ENCODE measurements at places on chromosomes 12 and 14.

DNA sequence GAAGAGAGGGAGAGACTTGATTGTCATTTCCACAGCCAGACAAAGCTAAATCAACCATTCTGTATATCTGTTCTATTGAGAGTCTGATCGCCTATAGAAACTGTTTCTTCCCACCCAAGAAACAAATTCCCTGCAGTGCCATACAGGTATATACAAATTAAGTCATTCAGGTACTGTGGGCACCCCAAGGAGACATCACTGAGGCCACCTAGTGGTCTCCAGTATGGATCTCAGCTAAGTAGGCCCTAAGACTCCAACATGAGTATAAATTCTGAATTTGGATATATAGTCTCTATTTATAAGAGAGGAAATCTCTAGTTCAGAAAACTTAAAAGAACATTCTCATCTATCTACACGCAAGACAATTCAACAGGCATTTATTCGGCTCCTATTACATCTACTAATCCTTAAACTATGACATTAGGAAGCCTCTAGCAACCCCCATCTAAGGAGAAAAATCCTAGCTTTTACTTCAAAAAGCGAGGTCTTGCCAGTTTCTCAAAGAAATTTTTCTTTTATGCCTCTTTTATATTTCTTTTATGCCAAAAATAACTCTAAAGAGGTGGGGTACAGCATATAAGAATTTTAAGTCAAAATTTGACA is 62.6 kb downstream of the DCAF5 start:
- DNase-seq = no peak

DNA sequence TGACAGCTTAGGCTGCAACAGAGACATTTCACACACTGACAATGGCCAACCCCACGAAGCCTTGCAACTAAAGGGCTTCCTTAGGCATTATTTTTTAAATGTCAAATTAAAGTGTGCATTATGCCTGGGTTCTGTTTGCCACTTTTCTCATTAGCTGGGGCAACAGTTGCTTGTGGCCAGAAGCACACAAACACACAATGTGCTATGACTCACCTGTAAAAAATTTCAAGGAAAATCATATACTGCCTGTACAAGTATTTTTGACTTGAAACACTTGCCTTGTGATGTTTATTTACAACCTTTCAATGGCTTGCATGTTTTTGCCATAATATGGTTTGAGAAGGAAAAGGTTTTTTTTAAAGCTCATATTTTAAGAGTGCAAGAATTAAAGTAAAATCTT is 1.9 kb downstream of the NTN4 start:
- DNase-seq = no peak

GRCh38 chr14:24818058-24818822 is 184.2 kb upstream of the GZMB start:
- DNase-seq = no peak

GRCh38 chr12:117125272-117125613 is 26.0 kb upstream of the TESC start:
- DNase-seq = no peak

- no peak for DNase-seq
Observed at GRCh38 chr14:81302638-81303037, 81.9 kb upstream of the GTF2A1 start.

GRCh38 chr12:94761559-94761958 is 111.2 kb upstream of the TMCC3 start:
- peak; percentile 54 for DNase-seq

DNA sequence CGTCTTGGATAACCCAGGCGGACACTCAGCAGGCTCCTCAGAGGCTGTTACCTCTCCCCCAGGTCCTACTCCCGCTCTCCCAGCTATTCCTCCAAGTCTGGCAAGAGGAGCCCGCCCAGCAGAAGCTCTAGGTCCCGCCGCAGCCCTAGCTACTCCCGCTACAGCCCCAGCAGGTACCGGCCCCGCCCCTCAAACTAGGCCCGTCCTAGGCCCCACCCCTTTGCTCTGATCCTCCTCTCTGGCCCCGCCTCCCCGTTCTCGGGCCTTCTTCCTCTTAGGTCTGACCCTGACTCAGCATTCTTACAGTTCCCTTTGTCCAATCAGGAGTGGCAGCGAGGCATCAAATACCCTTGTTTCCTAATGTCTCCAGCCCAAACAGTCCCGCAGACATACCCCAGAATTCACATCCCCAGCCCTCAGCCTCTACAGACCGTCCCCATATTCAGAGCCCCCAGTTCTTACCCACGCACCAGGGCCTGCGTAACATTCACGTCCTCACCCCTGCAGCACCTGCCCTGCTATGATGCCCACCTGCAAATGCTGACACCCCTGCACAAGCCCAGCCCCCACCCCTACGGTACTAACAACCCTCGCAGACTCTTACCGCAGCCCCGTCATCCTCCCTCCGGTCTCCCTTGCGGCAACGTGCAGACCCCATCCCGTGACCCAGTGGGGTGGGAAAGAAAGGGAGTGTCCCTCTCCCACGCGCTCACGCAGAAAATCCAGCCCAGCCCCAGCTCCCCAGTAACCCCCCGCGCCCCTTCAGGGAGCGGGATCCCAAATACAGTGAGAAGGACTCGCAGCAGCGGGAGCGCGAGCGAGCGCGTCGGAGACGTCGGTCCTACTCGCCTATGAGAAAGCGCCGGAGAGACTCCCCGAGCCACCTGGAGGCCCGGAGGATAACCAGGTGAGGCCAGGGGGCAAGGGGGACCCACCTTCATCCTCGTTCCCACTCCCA is 25.0 kb upstream of the HSPB8 start:
- DNase-seq = no peak

DNA sequence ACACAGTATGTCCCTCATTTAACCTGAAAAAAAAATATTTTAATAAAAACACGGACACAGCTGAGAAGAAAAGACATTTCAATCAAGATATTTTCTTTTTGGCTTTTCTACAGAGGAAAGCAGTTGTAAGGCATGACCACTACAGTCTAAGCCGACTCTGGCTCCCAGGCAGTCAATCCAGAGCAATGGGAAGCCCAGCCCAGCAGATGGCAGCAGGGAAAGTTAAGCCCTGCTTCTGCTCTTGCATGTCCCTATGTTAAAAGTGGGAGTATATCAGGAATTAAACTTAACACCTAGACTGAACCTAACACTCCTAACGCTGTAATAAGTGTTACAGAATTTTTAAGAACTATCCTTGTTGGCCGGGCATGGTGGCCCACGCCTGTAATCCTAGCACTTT is 19.5 kb upstream of the HAL start:
- no peak for DNase-seq

DNA sequence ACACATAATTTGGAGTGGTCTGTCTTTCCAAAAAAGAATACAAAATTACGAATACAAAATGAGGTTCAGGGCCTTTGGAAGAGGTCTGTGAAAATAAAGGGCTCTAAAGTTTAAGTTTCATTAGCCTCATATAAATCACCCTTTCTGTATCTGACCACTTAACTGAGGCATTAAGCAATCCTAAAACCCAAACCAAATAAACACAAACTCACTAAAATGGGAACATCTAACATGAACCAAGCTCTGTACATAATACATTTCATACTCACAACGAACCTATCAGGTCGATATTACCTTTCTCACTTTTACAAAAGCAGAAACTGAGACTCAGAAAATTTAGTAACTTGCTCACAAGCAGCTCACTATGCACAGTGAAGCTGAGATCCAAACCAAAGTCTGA is 1.1 kb upstream of the CCDC196 start:
- no peak for DNase-seq

GRCh38 chr14:35368583-35369392 is 35.8 kb downstream of the NFKBIA start:
- DNase-seq = no peak

- DNase-seq = no peak
Observed at GRCh38 chr12:50203691-50204090, 36.5 kb upstream of the CERS5 start.

- DNase-seq = no peak
Observed at GRCh38 chr12:14387219-14387871, 21.9 kb downstream of the ATF7IP start.

All from GM04503 (cell line).